ENCODE measurements at places on chromosomes 16 and 17.

DNA sequence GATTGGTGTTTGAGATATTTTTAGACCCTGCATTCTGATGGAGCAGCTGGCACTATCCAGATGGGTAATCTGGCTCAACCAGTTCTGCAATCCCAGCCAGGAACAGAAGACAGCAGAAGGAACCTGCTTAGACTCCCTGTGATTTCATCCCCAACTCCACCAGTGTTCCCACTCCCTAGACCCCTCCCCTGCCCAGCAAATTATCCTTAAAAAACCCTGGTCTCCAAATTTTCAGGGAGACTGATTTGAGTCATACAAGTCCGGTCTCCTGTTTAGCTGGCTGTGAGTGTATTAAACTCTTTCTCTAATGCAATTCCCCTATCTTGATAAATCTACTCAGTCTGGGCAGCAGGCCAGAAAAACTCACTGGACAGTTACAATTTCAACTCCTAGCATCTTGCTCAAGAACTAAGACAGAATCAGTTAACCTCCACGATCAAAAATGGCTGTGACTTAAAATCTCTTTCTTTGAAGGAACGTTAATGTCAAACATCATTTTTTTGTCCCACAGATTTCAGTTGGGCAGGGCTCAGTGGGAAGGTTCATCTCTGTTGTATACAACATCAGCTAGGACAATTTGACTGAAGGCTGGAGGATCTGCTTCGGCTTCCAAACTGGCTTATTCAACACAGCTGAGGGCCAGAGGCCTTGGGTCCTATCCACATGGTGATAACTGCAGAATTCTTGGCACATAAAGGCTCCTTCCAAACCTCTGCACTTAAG, 4.9 kb upstream of the RBL2 start:
- DNase-seq = no peak

- DNase-seq = no peak
Observed at GRCh38 chr16:77059446-77059845, 131.5 kb upstream of the MON1B start.

- DNase-seq = no peak
Observed at GRCh38 chr16:526181-527014, 1.1 kb upstream of the CAPN15 start.

GRCh38 chr17:41061964-41062363, 2.0 kb upstream of the KRTAP2-3 start:
- DNase-seq = no peak

- DNase-seq = no peak
Observed at GRCh38 chr16:56530872-56531271, 11.0 kb upstream of the BBS2 start.

GRCh38 chr16:85416228-85417109, 196.7 kb upstream of the GSE1 start:
- DNase-seq = peak; percentile 92

GRCh38 chr17:43784628-43785101, 4.4 kb downstream of the CFAP97D1 start:
- no peak for DNase-seq

DNA sequence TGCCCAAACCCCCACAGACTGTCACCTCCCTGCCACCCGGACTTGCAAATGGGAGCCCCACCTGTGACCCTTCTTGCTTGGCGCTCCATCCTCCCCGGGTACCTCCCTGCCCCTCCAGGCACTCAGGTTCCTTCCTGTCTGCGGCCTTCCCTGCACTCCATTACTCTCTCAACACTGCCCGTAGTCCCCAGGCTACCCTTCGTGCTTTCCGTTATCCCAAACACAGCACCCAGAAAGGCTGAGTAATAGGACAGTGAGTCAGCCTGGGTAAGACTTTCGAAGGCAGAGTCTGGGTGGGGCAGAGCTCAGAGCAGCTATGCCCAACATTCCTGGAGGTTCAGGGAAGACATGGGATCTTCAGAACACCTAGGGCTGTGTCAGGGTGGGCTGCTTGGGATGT, 16.6 kb upstream of the C16orf74 start:
- DNase-seq = no peak

- DNase-seq = no peak
Observed at GRCh38 chr17:69031839-69032238, 28.9 kb downstream of the ABCA9 start.

GRCh38 chr16:54284319-54284930, 2.2 kb downstream of the IRX3 start:
- no peak for DNase-seq
